ENCODE measurements at places on chromosomes 5 and 9.

DNA sequence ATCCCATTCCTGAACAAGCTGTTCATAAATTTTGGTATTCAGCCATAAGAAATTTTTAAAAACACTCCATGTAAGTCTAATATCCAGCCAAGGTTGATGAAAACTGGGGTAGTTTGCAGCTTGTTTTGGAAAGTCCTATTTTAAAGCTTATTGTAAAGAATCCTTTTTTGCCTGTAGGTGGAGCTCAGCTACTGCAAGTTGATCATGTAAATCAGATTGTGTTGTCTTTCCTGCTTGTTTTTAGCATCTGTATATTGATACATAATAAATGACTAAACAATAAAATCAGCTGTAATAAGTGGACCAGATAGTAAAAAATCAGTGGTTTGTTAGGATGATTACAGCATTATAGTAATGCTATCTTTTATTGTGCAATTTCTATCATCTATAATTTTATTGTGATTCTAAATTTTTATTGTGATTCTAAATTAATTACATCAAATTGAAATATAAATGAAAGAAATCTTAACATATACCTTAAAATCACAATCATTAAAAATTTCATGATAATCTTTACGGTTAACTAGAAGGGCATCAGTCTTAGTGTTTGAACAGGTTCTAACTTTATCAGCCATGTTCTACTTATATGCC, 42.4 kb downstream of the CWC27 start:
- no peak for DNase-seq

- DNase-seq: no peak
Measured at GRCh38 chr5:123875561-123876275, 363.7 kb downstream of the CSNK1G3 start.

DNA sequence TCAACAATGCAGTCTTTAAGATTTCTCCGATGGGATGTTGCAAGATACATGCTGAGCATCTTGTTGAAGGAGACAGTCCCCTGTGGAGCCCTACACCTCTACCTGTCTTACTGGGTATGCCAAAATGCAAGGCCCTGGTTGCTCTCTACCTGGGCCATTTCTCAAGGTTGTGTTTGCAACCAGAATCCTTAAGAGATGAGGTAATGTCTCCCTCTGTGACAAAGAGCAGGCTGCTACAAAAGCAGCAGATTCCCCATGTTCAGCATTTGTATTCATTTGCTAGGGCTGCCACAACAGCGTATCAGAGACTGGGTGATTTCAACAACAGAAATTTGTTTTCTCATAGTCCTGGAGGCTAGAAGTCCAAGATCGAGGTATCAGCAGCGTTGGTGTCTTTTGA, 138.4 kb upstream of the RPS23 start:
- no peak for DNase-seq

DNA sequence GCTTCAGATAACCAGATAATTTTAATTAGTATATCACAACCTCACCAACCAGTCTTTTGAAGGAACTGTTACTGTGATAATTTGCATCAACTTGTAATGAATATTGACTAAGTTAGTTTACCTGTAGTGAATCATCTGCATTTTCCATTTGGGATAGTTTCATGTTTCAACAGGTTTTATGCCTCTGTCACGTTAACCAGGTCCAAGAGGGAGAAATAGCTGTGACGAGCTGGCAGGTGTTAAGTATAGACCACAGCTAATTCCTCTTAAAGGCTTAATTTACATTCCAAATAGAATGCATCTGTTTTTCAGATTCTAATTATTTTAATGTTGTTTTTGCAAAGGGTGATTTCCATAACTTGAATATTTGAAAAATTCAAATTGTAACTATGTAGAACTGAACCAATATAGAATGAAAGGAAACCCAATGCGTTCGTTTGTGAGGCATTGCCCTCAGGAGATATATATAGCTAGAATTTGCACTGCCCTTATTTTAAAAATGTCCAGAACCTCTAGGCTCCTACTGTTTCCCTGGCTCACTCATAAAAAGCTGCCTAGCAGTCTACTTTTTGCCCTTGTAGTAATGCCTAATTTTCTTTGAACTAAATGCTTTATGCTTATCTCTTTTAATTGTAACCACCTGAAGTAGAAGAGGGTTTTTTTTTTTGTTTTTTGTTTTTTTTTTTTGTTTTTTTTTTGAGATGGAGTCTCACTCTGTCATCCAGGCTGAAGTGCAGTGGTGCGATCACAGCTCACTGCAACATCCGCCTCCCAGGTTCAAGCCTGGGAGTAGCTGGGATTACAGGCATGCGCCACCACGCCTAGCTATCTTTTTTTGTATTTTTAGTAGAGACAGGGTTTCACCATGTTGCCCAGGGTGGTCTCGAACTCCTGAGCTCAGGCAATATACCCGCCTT, 270.5 kb downstream of the SMARCA2 start:
- DNase-seq: no peak

GRCh38 chr5:77845324-77845646, 69.1 kb upstream of the TBCA start:
- no peak for DNase-seq

- no peak for DNase-seq
Measured at GRCh38 chr9:120040896-120041295, 539.1 kb downstream of the CDK5RAP2 start.

- DNase-seq: no peak
Measured at GRCh38 chr5:174454464-174454863, 269.9 kb upstream of the MSX2 start.

All from stimulated activated CD8-positive, alpha-beta memory T cell treated with anti-CD3 and anti-CD28 coated beads, Interleukin-2, amount 100 ng/mL, for 1 hour (primary cell).